ENCODE measurements at places on chromosomes 5 and 9. TPM values are rescaled to one million over a fixed set of nuclear protein-coding genes. Genes with fewer than 3 reads are reported as not detected.

GRCh38 chr5:89847743-89848142 lies 561.8 kb downstream of the CETN3 start:
- DNase-seq = no peak

DNA sequence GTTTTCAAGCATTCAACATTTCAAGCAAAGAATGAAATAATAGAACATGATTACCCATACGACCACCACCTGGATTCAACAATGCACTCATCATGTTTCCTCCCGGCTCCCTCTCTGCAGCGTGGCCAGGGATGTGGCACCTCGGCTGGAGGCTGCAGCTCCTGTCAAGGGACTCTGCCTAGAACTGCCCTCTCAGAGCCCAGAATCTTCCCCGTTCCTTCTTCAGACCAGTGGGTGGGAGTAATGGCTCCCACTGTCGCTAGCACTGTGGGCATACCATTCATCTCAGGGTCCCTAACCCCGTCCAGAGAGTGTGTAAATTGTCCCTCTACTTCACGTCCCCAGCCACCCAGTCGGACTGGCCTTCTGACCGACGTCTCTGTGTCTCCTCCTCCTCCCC lies 118.6 kb upstream of the COL5A1 start:
- DNase-seq = no peak

DNA sequence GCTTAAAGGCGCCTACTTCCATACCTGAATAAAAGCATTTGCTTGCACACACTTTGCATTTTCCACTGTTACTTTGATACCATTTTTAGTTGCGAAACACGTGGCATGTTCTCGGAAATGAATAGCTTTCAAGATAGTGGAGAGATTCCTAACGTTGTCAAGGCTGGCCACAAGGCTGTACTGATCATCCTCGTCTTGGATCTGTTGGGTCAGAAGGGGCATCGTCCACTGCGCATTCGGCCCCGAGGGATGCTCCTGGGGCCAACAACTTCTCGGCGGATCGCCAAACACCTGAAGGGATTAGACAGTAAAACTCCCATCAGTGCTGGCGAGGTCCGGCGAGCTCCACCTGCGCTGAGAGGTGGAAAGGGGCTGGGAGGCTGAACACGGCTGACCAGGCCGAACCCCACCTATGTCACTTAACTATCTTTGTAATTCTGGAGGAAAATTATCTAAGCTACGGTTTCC lies 599 bp downstream of the RAD1 start:
- peak; percentile 12 for DNase-seq

GRCh38 chr9:102069969-102070368 lies 331.5 kb upstream of the GRIN3A start:
- DNase-seq = no peak

DNA sequence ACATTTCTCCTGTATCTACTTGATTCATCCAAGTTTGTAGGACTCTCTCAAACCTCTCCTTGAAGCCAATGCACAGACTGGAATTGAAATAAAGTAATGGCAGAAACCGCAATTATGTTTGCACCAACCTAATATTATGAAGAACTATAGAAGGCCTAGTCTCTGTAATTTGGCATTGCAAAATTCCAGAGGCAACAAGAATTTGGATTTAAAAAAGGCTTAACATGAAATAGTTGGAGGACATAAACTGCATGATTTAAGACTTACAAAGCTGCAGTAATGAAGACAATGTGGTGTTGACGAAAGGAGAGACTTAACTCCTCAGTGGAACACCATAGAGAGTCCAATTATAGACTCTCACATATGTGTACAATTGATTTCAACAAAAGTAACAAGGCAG lies 117.8 kb upstream of the MINAR2 start:
- no peak for DNase-seq

GRCh38 chr9:122158202-122158601 lies 1.4 kb downstream of the NDUFA8 start:
- DNase-seq = peak; percentile 58

Gene PKD2L2
- not detected for total RNA-seq

DNA sequence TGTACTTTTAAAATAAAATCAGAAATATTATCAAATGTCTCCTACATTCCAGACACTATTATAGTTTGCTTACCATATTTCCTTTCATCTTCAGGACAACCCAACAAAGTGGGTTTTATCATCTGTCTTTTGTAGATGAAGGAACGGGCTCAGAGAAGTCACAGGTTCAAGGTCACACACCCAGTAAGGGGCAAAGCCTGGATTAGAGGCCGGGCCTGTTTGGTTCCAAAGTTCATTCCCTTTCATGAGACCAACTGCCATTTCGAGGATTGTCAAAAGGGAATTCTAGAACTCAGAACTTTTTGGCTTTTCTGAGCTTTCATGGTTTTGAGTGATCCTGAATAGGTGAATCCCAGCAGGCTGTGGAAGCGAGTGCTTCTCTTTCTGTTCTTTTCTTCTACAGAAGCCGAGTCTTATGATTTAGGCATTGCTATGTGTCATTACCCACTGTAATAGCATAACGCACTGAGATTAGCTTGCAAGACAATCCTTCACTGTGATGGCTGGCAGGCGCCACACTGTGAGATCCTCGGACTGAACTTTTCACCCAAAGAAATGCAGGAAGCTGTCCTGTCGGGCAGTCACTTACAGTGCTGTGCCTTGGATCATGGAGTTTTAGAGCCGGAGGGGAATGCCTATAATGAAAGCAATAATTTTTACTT lies 43.8 kb upstream of the ANKH start:
- no peak for DNase-seq

GRCh38 chr5:82045554-82046275 lies 73.9 kb downstream of the ATG10 start:
- DNase-seq = no peak

DNA sequence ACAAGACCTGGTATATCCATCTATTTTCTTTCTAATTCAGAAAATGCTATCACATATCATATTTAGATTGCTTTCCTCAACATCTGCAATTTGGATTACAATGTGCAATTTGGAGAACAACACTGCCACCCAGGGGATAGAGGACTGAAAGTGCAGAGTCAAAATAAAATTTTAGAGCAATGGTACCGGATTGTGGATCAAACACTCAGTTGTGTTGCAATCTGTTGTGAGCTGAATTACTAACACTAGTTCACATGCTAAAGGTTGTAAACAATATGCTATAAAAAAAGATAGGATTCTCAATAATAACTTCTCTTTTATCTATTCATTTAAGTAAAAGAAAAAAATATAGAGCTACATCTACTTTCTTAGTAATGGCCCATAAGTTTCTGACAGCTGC lies 11.9 kb upstream of the SRFBP1 start:
- DNase-seq = peak; percentile 30

- DNase-seq = no peak
Observed at GRCh38 chr9:133951265-133951664, 40.9 kb downstream of the VAV2 start.

DNA sequence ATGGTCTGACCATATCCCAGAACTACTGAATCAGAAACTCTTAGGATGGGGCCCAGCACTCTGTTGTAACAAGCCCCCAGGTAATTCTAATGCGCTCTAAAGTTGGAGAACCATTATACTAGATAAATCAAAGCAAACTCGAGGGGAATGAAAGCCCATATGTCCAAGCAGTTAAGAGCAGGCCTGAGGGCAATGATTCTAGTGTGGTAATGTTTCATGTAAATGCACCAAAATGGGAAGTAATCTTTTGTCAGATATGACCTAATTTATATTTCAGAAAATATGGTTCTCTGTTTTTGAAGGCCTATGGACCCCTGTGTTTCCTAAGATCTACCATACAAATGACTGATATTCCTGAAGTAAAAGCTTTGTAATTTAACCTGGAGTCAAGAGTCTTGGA lies 108.0 kb upstream of the PTGER4 start:
- DNase-seq = no peak

Gene MYO10
- not detected for total RNA-seq

Gene ANKRD34B
- total RNA-seq = not detected

GRCh38 chr5:59042201-59043055 lies 459.6 kb downstream of the RAB3C start:
- DNase-seq = peak; percentile 58

DNA sequence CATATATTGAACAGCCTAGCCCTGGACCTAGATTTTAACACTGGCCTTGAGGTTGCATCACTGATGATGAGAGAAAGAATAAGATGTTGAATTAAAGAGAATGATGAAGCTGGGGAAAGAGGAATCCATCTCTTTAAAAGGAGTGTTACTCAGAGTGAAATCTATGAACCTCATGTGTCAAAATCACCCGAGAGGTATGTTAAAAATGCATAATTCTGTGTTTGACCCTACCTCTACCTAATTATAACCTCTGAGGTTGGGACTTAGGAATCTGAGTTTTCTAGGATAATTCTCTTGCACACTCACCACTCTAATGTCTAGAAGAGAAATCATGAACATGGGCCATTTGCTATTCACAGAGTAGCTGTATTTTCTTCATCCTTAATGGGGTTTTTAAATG lies 479.4 kb downstream of the ENC1 start:
- no peak for DNase-seq

DNA sequence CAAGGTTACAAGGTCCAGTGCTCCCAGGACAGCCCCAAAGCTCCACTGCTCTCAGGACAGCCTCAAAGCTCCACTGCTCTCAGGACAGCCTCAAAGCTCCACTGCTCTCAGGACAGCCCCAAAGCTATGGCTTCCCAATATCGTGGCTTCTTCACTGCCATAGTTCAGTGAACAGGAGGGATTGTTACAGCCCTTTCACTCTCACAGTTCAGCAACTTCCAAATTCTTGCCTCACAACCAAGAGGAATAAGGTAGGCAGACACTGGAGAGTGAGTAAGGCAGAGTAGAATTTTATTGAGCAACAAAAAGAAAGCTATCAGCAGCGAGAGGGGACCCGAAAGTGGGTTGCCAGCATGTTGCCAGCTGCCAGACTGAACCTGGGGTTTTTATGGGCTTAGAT lies 277.6 kb downstream of the CDH10 start:
- DNase-seq = no peak

Gene PCDHB13
- not detected for total RNA-seq

- no peak for DNase-seq
Observed at GRCh38 chr5:149561848-149562247, 10.6 kb upstream of the CSNK1A1 start.

Gene AOPEP
- 8.7 TPM for total RNA-seq

- DNase-seq = no peak
Observed at GRCh38 chr9:129324808-129325502, 146.9 kb upstream of the IER5L start.

GRCh38 chr9:91868732-91869391 lies 81.2 kb downstream of the ROR2 start:
- no peak for DNase-seq

Gene ZFP37
- 1.3 TPM for total RNA-seq

Gene BTNL8
- not detected for total RNA-seq

Gene FGF10
- not detected for total RNA-seq

DNA sequence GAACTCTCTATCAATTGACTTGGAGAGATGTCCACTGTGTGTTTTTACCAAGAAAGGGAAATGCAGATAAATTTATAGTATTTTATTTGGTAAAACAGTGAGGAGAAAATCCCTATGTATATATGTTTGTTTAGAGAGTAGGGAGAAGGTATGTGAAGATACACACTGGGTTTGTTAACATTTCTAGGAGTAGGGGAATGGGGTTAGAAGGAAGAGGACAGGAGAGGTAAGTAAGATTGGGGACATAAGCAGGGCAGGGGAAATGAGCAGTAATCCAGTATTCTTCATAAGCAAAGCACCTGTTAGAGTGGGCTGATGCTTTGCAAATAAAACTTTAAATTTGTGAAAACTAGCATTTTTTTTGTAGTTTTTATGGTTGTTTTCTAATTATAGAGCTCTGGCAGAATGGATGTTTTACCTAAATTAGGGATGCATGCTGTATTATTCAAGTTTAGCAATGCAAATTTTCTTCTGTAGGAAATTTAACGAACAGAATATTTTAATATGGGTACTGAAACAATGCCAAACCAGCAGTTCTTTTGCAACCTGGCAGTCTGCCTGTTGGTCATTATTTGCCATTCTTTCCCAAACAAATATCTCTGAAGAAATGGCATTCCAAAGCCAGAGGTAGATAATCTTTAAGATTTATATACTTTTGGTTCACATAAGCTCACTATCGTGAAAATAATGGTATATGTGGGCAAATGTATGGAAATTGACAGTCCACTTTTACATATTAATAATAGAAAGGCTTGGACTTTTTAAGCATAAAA lies 19.4 kb upstream of the DCP2 start:
- DNase-seq = no peak

DNA sequence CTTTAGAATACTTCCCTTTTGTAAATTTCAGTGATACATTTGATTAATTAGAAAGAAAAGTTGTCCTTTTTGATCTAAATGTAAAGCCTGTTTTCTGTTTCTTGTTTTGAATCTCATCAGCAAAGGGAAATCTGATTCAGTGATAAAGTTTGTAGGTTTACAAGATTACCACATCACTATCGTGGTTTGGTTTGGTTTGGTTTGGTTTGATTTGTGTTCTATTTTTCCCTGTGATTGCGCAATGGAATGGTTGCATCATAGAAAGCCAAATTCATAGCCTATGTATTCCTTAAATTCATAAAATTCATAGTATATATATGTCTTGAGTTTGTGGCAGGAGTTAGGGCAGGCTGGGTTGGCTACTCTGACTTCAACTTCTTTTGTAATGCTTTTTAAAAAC lies 15.2 kb downstream of the SRFBP1 start:
- DNase-seq = no peak

Gene PAEP
- total RNA-seq = not detected

Gene FAXDC2
- total RNA-seq = not detected

GRCh38 chr9:112570671-112571167 lies 84.1 kb downstream of the KIAA1958 start:
- no peak for DNase-seq

- peak; percentile 41 for DNase-seq
Observed at GRCh38 chr5:36744773-36745589, 131.6 kb upstream of the NIPBL start.

- DNase-seq = no peak
Observed at GRCh38 chr9:113885183-113886025, 9.3 kb downstream of the ZNF618 start.

Gene CPLANE1
- total RNA-seq = 4.8 TPM

Gene FOXE1
- total RNA-seq = not detected

DNA sequence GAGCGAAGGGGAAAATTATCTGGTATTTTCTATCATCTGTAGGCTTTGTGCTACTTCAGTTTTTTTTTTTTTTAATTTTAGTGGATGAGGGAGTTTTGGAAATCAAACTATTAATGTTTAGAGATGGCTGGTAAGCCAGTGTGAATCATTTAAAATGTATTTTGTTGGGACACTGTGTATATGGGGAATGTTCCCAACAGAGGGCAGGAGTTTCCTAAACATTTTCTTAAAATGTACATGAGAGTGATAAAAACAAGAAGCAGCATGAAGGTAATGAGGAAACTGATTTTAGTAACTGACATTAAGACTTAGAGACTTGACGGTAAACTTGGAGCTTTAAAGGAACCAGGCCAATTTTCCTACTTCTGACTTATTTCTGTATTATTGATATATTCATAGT lies 68.2 kb upstream of the ITGA2 start:
- no peak for DNase-seq

Gene SPIN1
- 32.0 TPM for total RNA-seq

GRCh38 chr5:123807177-123807945 lies 295.4 kb downstream of the CSNK1G3 start:
- no peak for DNase-seq

GRCh38 chr9:79630521-79631403 lies 59.0 kb downstream of the TLE4 start:
- DNase-seq = no peak

- DNase-seq = peak; percentile 34
Observed at GRCh38 chr9:126327006-126327713, 531 bp downstream of the MVB12B start.

- no peak for DNase-seq
Observed at GRCh38 chr5:136924490-136924889, 559.1 kb upstream of the TRPC7 start.

Gene SLC6A7
- total RNA-seq = not detected

Gene S1PR3
- 0.36 TPM for total RNA-seq

GRCh38 chr5:141528291-141528984 lies 39.6 kb downstream of the PCDHGC5 start:
- DNase-seq = no peak
